ENCODE measurements at places on chromosomes 3 and 15.

DNA sequence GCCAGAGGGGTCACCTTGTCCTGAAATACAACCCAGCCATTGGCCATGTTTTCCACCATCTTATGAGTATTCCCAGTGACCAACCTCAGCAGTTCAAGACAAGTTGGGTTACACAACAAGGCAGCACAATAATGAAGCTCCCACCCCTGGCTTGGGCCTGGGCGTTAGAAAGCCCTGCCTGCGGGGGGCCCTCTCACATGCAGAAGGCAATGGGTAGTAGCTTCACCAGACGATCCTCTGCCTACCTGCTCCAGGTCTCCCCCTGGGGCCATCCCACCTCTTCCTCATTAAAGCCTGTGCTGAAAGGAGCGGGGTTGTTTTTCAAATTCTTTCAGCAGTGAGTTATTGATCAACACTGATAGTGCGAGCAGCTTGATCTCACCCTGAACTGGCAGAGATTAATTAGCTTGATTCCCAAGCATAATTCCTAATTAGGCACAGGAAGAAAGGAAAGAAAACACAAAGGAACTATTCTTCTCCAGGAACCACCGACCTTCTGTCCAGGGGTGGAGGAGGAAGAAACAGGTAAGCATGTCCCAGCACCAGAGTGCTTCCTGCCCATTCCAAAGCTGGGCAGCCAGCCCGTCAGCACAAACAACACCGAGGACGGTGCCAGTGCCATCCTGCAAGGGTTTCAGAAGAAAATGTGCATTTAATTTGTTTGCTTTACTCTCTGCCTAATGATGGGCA, 79.7 kb upstream of the CGNL1 start:
- no peak for DNase-seq

GRCh38 chr3:58398669-58399333, 34.8 kb downstream of the PDHB start:
- DNase-seq, result no peak

DNA sequence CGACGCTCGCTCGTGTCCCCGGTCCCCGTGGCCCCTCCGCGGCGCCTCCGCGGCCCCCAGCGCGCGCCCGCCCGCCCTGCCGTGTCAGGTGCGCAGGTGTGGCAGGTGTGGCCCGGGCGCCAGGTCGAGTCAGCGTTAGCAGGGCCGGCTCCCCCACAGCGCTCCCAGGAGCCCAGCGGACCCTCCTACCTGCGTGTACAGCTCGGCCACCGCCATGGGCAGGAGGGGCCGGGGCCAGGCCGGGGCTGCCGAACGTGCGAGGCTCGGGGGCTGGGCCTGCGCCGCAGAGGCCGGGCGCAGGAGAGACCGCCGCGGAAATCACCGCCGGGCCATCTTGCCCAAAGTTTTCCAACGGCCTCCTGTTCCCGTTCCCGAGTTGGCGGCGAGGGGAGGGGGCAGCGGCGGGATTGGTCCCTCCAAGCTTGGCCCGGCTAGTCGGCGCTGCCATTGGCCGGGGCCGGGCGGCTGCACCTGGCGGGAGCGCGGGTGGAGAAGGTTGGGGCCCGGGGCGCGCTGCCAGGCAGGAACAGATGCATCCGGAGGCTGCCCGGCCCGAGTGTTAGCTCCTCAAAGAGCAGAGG, at the start of gene MYO5C:
TSS of gene MYO5C (minus strand) at position 384 of the 581 bp plus-strand sequence. CDS start at position 216, 168 bp downstream.
- DNase-seq, result no peak

GRCh38 chr3:120795017-120795648, 52.6 kb downstream of the GTF2E1 start:
- DNase-seq, result peak; percentile 47

DNA sequence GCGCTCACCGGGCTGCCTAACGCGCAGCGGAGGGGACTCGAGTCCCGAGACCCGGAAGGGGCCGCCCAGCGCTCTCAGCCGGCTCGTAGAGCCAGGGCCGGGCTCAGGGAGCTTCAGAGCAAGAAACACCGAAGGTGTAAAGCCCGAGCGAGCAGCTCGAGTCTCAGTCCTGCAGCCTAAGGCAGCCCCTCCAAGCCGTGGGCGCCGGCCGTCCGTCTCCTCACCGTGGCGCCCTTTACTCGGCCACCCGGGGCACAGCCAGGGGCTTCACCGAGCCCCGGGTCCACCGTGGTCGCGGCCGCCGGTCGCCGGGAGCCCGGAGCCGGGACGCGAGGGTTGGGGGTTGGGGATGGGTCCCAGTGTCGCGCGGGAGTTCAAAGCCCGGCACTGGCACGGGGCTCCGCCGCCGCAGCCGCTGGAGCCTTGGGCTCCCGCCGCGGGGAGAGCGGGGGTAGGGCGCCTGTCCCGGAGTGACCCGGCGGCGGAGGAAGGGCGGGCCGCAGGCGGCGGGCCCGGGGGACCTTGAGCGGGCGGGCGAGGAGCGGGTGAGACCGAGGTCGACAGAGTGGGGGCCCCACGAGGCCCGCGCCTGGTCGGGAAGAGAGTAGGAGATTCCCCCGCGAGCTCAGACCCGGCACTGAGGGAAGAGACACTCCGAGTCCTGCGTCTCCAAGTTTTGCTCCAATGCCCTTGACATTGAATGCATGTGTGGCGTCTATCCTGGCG, 26.9 kb upstream of the THRB start:
- DNase-seq, result peak; percentile 76

DNA sequence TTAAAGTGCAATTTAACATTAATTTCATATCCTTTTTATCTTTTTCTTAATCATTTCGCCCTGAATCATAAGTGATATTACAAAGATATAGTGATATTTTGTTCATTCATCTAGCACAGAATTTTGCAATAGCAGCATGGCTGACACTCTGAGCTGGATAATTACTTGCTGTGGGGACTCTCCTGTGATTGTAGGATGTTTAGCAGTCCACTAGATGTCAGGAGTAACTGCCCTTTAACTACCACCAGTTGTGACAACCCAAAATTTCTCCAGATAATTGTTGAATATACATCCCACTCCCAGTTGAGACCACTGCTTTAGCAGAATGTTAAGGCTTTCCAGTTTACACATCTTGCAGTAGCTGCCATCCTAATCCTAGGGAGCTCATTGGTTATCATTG, 196.8 kb upstream of the MBNL1 start:
- DNase-seq, result peak; percentile 61

DNA sequence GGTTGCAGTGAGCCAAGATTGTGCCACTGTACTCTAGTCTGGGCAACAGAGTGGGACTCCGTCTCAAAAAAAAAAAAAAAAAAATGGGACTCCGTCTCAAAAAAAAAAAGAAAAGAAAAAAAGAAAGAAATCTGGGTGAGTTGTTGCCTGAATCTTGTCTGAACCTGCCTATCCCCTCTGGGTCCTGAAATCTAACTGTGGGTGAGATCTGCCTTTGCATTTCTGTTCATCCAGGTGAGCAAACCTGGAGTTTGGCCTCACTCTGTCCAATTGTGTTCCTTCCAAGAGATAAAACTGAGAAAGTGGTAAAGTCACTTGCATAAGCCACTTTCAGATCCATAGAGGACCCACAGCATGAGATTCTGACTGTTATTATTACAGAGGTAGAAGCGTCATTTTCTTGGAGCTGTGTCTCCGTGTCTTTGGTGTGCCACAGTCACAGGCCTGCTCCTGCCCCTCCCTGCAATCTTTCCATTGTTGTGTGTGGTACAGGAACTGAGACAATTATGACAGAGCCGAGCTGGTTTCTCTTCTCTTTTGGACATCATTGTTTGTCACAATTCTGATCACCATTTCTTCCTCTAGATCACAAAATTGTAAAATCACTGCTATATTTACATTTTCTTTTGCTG, 235.9 kb downstream of the LPP start:
- no peak for DNase-seq

DNA sequence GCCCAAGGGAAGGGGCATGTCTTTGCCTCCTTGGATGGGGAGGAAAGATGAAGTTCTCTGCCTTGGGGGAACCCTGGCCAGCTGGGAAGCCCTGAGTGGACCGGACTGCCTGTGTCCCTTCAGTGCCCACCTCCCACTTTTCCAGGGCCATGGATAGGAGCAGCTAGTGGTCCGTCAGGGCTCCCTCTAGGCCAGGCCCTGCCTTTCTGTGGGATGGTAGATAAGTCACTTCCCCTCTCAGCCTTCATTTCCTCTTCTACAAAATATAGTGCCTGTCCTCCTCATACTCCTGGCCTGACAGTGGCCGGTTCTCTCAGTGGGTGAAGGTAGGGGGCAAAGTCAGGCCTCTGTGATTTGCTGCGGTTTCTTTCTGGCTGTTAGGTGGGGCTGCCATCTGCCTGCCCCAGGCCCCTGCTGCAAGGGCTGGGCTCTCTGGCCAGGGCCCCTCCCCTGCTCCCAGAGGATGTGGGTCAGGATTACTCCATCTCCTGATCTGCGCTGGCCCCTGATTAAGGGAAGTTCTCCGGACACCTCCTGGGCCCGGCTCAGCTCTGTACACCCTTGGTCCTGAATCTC, 1.4 kb downstream of the PLEKHO2 start:
- no peak for DNase-seq

DNA sequence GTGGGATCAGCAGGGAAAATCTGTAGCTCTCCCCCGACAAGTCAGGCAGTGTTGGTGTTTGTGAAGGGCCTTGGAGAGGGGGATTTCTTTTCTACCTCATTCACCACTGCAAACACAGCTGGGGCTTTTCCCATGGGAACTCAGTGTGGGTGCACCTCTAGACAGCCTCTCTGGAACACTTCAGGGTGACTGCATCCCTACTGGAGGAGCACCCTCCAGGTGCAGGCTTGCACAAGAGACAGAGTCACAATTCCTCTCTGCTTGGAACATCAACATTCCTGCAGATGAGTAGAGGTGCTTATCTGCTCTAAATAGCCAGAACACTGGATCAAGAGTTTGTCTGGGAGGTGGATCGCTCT, 72.7 kb upstream of the AKAP13 start:
- no peak for DNase-seq

DNA sequence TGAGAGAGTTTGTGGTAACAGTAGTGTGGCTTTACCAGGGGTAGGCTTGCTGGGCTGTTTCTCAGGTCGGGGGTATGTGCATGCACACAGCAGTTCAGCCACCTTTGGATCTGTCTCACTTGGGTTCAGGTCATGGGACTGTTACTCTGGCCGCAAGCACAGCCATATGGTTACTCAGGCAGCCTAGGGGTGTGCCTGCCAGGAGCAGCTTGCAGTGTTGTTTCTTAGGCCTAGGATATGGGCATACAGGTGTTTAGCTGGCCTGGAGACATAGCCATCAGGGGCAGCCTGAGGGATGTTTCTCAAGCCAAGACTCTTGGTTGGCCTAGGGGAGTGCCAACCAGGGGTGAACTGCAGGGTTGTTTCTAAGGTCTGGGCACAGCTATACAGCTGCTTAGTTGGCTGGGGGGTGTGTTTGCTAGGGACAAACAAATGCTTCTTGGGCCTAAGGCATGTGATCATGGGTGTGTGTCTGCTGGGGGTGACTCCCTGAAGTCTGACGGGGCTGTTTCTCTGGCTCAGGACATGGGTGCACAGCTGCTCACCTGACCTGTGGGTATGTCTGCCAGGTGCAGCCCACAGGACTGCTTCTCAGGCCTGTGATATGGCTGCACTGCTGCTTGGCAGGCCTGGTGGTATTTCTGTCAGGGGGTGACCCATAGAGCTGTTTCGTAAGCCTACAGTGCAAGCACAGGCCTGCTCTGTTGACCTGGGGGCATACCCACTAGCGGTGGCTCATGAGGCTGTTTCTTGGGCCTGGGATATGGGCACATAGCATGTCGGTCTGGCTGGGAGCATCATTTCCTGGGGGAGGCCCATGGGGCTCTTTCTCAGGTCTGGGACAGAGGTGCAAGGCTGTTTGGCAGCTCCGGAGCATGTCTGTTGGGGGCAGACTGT, 168.0 kb upstream of the THRB start:
- DNase-seq, result no peak

GRCh38 chr15:76866716-76867321, 38.3 kb downstream of the SCAPER start:
- peak; percentile 20 for DNase-seq

- no peak for DNase-seq
Observed at GRCh38 chr3:44870375-44871061, 3.9 kb upstream of the TGM4 start.

- DNase-seq, result no peak
Observed at GRCh38 chr3:42838571-42838970, 29.3 kb downstream of the ACKR2 start.

DNA sequence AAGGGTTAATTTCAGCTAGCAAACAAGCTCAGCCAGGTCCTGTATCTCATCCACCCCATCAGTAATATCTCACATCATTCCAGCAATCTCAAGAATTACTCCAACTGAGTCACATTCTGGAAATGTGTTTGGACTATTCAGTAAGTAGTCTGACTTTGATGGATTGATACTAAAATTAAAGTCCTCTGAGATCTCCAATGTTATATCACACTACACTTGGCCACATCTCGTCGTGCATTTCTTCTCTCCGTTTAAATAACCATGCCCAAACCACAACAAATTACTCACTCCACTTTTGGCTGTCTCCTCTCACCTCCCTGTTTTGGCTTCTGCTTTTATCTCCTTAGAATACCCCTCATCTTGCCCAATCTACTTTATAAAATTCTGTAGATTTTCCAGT, 292.2 kb downstream of the PYDC2 start:
- no peak for DNase-seq

DNA sequence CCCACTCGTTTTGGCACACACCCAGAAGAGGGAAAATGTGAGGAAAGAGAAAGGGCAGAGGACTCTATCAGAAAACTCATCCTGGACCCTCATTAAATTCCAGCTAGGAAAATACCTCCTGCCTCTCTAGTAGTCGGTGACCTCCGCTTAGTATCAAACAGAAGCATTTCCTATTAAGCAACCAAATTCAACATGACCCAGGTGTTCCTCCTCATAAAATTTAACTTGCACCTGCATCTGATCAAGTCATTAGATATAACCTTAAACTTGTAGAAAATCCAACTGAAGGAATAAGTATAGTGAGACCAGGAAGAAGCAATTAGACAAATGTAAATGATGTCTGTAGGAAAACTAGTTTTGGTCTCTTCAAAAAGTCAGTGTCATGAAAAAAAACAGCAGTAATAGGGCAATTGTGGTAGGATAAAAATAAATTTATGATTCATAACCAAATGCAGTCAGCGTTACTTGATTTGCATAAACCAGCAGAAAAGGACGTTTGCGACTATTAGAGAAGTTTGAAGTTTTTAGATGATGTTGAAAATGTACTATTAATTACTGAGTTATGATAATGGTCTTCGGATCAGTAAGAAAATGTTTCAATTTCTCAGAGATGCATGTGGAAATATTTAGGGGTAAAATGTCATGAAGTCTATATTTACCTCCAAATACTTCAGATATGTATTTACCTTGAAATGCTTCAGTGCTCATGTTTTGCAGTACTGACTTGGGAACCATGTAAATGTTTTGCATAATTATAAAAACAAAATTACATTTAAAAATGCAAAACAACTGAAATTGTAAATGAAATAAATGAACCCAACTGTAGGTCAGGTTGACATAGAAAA, 44.6 kb downstream of the LDHAL6B start:
- DNase-seq, result no peak

- peak; percentile 42 for DNase-seq
Observed at GRCh38 chr15:57726411-57726810, 19.9 kb downstream of the POLR2M start.

All from foreskin fibroblast (primary cell).